ENCODE measurements at places on chromosomes 7 and 10.

DNA sequence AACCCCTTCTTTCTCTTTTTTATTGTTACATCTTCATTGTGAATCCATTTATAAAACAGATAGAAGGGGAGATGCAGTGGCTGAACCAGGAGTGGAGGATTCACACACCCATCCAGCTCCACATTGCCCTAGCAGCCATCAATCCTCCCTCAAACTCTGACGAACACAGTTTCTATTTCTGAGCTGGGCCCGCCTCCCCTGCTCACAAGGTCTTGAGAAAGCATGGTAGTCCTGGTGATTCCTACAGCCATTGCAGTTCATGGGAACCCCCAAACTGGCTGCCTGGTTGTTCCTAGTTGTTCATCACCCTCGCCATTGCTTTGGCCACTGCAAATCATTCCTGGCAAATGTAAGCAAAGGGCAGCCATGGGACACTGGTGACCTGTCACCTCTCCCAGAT lies 258.5 kb upstream of the AOAH start:
- no peak for DNase-seq

- peak; percentile 63 for DNase-seq
These were observed 91.2 kb upstream of the PARD3 start for GRCh38 chr10:34906067-34906965.

- DNase-seq, result no peak
These were observed 652 bp downstream of the HMX2 start for GRCh38 chr10:123148414-123149161.

GRCh38 chr7:66140924-66141323 lies 26.3 kb downstream of the CRCP start:
- no peak for DNase-seq

DNA sequence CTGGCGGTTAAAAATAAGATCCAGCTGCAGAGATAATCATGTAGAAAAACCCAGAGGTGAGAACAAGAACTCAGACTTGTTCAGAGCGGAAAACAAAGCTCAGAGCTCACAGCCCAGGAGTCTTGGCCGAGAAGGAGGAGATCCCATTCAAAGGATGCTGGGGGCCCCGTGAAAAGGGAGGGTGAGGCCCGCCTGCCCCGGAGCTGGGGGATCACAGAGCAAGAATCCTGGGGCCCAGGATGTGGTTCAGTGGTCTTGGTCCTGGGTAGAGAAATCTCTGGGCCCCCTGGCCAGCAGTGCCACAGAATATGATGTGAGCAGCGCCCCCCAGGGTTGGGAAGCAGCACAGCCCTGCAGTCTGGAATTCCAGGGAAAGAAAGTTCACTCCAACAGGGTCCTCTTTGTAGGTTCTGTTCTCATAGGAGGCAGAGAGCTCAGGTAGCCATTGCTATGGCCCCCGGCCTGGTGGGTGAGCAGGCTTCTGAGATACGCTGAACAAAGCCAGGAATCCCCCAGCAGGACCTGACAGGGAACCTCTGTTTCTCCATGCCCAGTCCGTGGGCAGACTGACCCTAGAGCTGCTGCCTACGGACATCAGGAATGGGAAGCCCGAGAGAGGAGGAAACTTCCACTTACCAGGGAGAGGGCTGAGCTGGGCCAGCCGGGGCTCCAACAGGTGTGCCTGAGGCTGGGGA lies 77.7 kb upstream of the GNA12 start:
- no peak for DNase-seq

- no peak for DNase-seq
These were observed 50.4 kb downstream of the NEURL1 start for GRCh38 chr10:103543617-103544525.

Data from NCI-H2107 (cell line).